ENCODE measurements at places on chromosomes 3 and 15.

GRCh38 chr3:42442640-42443039 lies 32.2 kb upstream of the LYZL4 start:
- no peak for DNase-seq

- no peak for DNase-seq
Observed at GRCh38 chr3:13638927-13639326, 90.0 kb downstream of the FBLN2 start.

GRCh38 chr15:50876989-50877360 lies 31.5 kb upstream of the AP4E1 start:
- peak; percentile 26 for DNase-seq

DNA sequence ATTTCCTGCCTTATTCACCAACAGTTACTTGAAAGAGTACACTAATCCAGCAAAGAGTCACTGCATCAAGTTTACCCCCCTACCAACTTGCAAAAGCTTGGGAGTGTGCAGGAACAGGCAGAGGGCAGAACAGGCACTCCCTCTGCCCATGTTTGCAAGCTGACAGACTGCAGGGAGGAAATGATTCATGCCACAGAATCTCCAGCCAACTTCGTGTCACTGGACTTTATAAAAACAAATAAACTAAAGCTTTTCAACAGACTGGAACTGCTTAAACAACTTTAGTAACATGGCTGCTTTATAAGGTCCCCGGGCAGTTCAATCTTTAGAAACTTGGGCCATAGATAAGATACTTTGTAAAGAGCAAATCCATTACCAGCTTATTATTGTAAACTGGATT lies 129.5 kb downstream of the THRB start:
- no peak for DNase-seq

- DNase-seq, result no peak
Observed at GRCh38 chr15:50050986-50051743, 67.9 kb downstream of the ATP8B4 start.

DNA sequence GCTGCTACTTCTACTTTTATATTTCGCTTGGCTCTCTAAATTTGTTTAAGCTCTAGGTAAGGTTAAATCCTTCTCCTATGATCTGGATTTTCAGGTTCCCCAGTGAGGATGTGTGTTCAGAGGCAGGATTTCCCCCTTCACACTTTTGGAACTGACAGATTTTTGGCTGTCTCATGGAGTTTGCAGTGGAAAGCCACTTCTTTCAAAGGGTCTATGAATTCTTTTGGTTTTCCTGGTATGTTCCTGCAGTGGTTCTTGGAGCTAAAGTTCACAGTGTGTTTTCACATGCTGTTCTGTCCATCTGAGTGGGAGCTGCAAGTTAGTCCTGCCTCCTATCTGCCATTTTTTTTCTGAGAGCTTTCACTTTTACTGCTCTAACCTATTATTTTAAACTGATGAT lies 21.6 kb upstream of the TIGIT start:
- no peak for DNase-seq

- DNase-seq, result no peak
Observed at GRCh38 chr15:52518487-52519371, 10.0 kb downstream of the MYO5A start.

DNA sequence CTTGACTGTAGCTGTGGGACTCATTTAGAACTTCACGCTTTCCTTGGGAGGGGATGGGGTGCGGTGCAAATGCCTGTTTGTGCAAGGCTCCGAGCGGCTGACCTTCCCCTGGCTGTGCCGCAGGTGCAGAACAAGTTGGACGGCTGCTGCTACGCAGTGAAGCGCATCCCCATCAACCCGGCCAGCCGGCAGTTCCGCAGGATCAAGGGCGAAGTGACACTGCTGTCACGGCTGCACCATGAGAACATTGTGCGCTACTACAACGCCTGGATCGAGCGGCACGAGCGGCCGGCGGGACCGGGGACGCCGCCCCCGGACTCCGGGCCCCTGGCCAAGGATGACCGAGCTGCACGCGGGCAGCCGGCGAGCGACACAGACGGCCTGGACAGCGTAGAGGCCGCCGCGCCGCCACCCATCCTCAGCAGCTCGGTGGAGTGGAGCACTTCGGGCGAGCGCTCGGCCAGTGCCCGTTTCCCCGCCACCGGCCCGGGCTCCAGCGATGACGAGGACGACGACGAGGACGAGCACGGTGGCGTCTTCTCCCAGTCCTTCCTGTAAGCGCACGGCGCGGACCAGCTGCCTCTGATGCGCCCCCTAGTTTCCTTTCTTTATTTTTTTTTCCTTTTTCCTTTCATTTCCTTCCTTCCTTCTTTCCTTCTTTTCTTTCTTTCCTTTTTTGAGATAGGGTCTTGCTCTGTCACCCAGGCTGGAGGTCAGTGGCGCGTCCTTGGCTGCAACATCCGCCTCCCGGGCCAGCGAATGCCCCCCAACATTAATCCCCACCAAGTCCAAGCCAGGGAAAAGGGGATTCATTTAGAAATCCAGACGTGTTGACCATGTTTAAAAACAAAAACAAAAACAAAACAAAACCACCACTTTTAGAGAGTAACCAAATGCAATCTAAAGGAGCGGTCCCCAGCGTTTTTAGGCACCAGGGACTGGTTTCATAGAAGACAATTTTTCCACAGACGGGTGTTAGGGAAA lies 42.7 kb downstream of the EIF2AK4 start:
- no peak for DNase-seq

GRCh38 chr3:4754180-4755086 lies 224.8 kb upstream of the BHLHE40 start:
- DNase-seq, result peak; percentile 59

DNA sequence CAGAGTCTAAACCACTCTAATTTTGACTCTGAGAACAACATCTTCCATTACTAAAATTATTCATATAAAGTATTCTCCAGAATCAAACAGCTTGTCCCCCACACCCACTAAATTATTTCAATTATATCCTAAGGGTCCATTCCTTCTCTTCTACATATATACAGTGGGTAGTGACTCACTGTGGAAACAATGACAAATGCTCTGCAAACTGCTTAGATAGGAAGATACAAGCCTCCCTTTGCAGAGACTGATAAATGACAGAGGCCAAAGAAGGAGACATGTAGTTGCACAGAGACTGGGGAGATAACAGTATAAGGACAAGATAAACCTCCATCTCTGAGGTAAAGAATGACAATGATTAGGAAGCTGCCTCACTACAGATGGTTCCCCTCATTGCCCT lies 1087.4 kb downstream of the AGBL1 start:
- no peak for DNase-seq

- DNase-seq, result no peak
Observed at GRCh38 chr3:15681668-15682067, 80.1 kb downstream of the BTD start.

GRCh38 chr3:73504239-73504638 lies 120.5 kb downstream of the PDZRN3 start:
- DNase-seq, result no peak

DNA sequence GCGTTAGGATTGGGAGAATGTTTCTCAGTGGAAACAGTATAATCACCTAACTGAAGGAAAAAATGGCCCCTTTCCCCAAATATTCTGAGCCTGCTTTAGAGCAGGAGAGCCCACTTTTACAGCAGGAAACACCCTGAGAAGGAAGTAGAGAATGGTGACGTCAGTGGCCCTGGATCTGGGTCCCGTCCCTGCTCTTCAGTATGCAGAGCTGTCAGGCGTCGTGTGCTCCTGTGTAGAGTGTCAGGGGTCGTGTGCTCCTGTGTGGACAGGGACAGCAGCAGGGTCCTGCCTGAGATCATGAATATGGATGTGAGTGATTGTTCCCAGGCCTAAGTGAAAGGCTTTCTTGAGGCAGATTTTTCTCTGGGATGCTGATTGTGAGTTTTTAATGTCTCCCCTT lies 45.2 kb downstream of the CGNL1 start:
- DNase-seq, result no peak

DNA sequence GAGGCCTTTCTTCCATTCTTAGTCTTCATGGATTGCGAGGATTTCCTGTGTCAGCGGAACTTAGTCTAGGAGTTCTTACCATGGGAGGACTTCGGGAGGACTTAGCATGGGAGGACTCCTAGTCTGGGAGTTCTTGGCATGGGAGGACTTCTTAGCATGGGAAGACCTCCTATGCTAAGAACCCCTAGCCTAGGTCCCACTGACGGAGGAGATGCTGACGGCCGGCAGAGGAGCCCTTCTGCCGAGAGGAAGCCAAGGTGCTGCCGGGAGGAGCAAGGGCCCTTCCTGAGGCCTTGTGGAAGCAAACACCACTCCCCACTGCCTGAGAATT lies 35.6 kb upstream of the LDHAL6B start:
- DNase-seq, result no peak

DNA sequence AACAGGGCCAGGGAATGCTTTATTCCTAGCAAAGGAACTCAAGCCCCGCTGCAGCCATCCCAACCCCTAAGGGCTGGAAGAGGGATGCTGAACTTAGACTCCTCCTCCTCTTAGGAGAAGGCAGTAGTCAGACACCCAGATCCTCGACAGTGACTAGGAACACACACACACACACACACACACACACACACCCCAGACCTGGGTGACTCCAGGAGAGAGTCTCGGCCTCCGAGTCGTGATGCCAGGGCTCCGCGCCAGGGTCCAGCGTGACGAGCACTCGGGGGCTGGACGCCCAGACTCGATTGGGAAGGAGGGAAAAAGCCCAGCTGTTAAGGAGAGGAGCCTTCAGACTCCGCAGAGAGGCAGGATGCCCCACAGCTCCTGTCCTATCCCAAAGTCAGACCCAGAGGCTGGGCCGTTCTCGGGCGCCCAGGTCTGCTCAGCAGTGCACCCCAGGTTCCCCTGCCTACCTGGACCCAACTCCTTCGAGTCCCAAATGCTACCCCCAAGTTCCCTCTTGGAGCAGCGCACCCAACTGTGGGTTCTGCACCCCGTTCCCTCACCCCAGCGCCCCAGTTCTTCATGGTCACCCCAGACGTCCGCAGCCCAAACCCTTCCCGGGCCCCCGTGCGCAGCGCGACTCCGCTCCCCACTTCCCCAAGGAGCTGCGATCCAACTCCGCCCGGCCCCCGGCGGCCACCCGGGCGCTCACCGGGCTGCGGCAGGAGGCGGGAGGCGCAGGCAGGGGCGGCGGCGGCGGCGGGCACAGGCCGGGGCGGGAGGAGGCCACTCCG lies 421 bp downstream of the BMF start:
- DNase-seq, result no peak

DNA sequence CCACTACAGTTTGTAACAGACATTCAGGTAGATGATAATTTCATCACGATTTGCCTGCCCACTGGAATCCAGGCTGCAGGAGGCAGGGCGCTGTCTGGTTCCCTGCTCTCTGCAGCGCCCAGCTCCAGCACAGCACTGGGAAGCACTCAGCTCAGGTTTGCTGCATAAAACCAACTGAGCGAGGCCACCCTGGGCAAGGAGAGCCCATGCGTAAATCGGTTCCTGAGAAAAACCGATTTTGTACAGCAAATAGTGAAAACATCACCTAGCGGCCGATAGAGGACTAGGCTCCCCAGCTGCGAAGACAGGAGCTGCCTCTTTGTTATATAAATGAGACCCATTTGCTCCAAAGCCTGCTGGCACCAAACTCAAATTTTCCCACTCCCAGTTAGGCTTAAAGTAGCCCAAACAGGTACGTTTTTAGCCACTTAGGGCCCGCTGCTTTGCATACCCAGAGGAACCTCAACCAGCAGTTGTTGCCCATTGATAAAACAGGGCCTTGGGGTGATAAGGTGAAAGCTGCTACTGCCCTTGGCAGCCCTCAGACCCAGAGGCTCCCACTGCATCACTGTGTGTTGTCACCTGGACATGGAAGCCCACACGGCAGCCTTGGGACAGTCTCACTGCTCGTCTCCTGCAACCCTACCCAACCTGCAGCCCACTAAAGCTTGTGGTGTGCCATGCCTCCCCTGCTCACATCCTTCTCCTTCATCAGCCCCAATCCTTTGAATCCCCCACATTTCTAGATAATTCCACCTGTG lies 47.5 kb downstream of the ALDH1L1 start:
- no peak for DNase-seq

DNA sequence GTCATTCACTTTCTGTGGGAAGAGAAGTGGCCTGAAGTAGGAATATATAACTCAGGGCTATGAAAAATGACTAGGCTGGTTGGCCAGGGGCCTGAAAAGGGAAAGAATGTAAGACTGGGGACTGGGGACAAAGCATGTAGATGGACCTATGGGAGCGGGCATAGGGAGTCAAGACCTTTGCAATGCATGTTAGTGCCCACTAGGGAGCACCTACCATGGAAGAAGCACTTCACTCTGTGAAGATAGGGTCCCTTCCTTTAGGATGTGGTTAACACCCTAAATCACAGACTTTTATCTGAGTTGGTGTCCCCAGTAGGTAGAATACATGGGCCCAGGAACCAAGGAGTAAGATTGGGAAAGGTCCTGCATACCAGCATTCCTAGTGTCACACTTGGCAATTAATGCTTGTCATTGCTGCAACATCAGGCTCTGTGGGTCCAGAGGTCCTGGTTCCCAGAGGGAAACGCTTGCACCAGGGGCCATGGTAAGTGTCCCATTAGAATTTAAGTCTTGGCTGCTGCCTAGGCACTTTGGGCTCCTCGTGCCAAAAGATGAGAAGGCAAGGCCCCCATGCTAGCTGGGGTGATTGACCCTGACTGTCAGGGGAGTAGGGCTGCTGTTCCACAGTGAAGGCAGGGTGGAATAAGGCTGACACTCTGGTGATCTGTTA lies 79.6 kb downstream of the CRYGS start:
- DNase-seq, result no peak

DNA sequence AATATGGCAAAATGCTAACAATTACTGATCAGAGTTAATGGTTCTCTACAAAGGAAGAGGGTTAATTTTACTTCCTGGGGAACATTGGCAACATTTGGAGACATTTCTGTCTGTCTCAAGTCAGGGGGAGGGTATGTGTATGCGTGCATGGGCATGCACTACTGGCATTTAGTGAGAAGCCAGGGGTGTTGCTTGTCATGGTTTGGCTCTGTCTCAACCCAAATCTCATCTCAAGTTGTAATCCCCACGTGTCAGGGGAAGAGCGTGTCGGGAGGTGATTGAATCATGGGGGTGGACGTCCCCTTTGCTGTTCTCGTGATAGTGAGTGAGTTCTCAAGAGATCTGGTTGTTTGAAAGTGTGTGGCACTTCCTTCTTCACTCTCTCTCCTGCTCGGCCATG lies 28.3 kb upstream of the TNIK start:
- DNase-seq, result no peak

- DNase-seq, result peak; percentile 25
Observed at GRCh38 chr3:197298945-197299854, 788 bp upstream of the DLG1 start.

DNA sequence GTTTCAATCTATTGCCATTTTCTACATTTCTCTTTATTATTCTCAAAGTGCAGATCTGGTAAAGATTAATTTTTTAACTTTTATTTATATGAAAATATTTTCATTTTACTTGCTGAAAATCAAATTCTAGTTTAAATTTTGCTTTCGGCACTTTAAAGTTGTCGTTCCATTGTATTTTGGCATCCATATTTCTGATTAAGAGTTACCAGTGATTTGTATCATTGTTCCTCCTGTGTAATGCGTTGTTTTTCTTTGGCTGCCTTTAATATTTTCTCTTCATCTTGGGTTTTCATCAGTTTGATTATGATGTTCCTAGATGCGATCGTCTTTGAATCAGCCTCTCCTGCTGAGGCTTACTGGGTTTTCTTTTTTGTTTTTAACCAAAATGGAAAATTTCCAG lies 97.3 kb downstream of the SPATA16 start:
- DNase-seq, result no peak
